NCI-H1092 treated with DMSO at 0.1 percent for 48 hours (cell line): ENCODE measurements at places on chromosomes 5 and 9.

DNA sequence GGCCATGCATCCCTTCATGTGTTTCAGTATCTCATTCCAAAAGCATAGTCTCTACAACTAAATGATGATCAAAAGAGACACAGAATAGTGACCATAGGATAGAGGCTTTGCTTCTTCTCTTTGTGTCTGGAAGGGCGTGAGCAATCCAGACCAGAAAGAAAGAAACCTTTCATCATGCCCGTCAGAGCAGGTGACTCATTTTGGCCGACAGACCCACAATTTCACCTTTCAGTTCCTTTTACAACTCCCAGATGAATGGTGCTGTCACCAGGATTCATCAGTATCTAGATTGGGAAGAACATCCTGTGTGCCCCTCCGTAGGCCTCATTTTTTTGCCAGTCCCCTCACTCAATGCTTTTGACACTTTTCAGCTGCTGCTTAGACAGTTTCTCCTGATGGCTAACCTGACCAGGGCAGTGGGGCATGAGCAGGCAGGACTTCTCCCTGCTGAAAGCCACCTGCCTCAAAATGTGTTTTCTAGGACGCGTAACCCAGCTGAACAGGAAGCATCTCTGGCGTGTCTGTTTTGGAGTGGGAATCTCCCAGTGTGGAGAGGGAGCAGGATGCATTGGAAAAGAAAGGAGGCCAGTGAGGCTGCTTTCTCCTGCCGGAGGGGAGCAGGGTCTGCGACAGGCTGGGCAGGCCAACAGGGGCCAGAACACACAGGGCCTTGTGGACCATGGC lies 21.2 kb downstream of the ABLIM3 start:
- DNase-seq: no peak

DNA sequence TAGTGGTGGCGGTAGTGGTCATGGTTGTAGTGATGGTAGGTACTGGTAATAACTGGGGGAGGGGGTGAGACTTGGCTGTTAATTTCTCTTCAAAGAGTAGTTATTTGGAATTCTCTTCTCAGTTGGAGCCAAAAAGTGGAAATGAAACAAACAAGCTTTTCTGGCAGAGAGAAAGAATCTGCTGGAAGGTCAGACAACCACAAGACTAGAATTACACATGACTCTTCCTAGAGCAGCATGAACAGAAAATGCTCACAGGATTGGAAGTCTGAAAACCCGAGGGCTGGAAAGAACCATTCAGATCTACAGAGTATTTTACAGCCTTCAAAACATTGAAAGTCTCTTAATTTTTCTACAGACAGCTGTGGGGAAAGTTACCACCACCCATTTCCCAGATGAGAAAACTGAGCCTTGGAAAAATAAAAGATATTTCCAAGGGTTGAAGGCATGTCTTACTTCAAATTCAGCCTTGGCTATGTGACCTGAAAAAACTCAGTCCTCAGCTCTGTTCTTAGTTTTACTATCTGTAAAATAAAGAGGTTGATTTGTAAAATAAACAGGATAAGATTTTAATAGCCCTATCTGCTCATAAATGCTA lies 42.9 kb upstream of the TRIM32 start:
- no peak for DNase-seq

- no peak for DNase-seq
Measured at GRCh38 chr9:124352616-124353015, 62.6 kb downstream of the PSMB7 start.

DNA sequence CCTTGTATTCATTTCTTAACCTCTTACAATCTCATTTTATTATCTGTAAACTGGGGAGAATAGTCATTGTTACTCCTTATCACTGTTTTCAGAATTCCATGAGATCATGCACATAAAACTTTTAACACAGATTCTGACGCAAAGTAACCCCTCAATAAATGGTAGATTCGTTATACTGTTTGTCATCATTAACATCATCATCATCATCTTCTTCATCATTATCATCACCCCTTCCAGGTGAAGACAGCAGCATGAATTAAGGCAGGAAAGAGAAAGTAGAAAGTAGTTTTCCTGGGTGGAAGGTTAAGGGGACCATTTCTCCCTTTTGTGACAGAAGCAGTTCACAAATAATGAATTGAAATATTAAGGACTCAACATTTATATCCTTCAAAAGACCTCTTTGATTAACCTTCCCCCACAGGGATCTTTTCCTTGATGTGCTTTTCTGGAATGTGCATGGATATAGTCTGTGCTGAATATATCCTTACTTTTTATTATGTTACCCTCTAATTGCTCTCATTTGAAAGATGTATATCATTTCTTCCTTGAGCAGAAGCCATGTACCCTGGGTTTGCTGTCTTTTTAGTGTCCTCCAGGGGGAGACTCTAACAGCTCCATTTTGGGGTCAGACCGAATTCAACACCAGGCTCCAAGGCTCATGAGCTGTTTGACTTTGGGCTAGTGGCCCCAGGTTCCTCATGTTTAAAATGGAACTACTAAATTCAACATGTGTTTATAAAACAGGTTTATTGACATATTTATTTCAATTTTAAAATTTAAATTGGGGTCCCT lies 1029.9 kb upstream of the WWC1 start:
- DNase-seq: no peak
